ENCODE measurements at places on chromosomes 12 and 14.

DNA sequence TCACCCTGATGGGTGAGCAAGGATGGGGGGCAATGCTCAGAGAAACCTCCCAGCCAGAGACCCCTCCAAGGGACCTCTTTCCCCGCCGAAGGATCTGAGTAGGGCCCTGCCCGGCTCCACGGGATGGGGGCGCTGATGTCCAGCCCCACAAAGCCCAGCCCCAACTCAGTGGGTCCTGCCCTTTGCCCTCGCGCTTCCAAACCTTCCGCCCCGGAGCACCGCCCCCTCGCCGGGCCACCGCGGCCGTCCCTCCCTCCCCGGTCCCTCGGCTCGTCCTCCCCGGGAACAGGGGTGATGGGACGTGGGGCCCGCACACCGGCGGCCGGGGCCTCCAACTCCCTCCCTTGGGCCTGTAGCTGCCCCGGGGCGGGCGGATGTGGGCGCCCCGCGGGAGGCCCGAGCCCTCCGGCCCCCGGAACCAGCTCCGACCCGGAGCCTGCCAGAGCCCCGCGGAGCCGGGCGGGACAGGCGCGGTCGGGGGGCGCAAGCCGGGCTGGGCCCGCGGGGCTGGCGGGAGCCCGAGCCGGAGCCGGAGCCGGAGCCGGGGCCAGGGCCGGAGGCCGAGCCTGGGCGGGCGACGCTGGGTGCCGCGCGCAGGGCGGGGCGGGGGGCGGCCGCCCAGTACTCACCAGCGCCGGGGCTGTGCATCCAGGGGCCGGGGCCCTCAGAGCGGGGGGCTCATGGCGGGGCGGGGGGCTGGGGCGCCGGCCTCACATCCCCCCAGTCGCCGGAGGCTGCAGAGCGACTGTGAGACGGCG, 386 bp downstream of the HDAC7 start:
- peak; percentile 32 for DNase-seq

GRCh38 chr12:65615118-65615517, 209.2 kb upstream of the HMGA2 start:
- DNase-seq: no peak

DNA sequence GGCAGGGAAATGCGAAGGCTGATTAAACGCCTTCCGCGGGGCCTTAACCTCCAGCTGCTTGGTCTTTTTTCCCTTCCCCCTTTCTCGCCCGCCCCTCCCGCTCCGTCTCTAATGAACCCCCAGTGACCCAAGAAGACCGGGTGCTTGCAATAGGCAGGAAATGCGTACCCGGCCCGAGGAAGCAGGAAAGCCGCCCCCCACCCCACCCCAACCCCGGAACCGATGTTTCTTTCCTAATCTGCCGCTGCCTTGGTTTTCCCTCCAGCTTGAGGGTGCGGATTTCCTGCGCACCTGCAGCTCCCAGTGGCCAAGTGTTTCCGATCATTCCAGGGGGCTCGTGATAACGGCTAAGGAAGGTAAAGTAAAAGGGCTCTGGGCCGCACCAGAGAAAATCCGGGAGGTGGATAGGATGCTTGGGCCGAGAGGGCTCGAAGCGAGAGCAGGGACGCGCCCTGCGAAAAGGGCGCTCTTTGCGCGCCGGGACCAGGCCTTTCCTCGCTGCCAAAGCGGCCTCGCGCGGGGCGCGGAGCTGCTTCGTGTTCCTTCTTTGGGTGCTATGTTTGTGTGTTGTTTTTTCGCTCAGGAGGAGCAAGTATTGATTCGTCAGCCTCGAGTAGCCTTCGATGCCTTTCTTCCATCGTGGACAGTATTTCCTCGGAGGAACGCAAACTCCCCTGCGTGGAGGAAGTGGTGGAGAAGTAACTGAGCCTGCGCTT, 983 bp downstream of the MYF6 start:
- DNase-seq: no peak

GRCh38 chr14:36068777-36069534, 107.6 kb downstream of the PTCSC3 start:
- no peak for DNase-seq

GRCh38 chr12:19014240-19014639, 115.3 kb upstream of the PLEKHA5 start:
- DNase-seq: no peak

- DNase-seq: no peak
These were observed 70.4 kb downstream of the TMEM116 start for GRCh38 chr12:111942557-111942956.

DNA sequence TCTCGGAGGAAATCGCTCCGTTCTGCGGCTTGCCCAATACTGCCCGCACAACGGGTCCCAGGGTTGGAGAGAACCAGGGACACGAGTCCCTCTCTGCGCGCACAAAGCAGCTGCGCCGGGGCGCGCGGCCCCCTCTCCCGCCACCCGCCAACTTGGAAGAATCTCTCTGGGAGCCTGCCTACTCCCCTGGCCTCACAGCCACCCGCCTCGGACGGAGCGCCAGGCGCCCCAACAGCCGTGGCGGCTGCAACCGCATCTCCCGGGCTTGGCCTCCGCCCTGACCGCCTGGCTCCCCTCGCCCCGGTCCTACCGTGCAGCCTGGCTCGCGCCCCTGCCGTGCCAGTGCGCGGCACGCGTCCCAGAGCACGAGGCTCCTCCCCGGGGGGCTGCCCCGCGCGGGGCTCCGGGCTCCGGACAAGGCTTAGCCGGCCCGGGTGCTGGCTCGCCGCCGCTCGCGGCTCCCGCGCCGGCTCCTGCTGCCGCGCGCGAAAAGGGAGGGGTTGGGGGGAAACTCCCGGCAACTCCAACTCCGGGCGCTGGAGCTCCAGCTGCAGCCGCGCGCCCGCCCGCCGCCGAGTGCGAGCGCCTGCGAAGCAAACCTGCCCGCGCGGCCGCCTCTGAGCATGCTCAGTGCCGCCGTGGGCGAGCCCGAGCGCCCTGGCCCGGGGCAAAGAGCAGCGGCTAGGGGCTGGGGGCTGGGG, at the start of gene STXBP6:
Gene STXBP6 (minus strand): TSS at position 580 of the 701 bp plus-strand sequence. CDS start 75,329 bp downstream, outside the sequence.
- DNase-seq: no peak

- no peak for DNase-seq
These were observed 788.9 kb upstream of the TBX3 start for GRCh38 chr12:115472852-115473251.

DNA sequence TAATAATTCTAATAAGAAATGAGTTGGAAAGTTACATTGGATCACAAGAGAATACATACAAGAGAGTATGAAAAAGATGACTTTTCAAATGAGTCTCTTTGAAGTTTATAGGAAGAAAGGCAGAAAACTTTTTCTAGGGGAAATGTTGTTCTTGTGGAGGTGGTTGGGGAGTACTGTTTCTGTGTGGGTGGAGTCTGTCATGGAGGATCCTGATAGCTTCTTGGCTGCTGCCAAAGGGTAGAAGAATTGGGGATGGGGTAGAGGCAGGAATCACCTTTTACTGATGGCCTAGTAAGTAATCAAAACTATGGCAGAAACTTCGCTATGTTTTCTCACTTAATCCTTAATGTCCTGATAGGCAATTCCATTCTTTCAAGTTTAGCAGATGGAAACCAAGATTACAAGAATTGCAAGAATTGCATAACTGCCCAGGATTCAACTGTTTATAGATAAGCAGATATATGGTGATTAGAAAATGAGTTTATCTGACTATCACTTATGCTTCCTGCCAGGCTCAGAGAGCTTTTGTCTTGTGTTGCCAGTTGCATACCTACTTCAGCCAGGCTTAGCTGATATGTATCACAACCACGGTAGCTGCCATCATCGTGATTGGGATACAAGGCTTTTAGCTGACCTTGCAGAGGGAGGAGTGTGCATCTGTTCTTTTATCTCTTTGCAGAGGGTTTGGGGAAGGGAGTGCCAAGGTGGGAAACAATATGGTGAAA, 463.9 kb downstream of the TMTC2 start:
- no peak for DNase-seq

- no peak for DNase-seq
These were observed 49.9 kb downstream of the ITPR2 start for GRCh38 chr12:26783131-26783526.

DNA sequence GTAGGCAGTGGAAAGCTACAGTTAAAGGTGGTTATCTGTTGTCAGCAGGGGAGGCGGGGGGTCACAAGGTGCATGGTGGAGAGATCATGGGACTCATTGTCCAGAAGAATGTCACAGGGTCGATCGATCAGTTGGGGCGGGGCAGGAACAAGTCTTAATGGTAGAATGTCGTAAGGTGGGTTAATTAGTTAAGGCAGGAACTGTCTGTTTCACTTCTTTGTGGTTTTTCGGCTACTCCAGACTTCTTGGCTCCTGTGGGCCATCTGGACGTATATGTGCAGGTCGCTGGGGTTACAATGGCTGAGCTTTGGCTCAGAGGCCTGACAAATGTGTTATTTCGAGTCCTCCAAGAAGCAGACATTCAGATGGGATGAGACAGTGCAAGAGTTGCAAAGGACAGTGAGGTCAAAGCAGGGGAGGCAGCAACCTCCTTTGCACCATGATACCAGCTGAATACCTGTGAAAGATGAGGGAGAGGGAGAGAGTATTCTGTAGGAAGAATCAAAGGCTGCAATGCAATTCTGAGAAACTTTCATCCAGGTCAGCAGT, 246.9 kb upstream of the TMEM132C start:
- no peak for DNase-seq

GRCh38 chr12:64669270-64669842, 59.1 kb downstream of the RASSF3 start:
- peak; percentile 24 for DNase-seq

DNA sequence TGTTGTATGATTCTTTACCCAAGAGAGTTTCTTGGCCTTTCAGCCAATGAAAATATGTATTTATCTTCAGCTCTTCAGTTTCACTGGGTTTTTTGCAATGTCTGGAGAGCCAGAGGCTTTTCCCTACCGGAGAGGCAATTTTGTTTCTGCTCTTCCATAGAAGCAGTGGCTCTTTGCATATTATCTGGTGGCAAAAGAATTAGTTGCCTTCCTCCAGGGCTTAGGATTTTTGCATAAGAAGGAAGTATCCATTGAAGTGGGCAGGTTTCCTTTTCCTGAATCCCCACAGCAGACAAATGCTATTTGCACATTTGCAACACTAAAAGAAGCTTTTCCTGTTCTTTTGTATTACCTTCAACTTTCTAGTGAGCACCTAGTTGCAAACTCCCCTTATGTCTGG, 75.2 kb downstream of the NTS start:
- no peak for DNase-seq

DNA sequence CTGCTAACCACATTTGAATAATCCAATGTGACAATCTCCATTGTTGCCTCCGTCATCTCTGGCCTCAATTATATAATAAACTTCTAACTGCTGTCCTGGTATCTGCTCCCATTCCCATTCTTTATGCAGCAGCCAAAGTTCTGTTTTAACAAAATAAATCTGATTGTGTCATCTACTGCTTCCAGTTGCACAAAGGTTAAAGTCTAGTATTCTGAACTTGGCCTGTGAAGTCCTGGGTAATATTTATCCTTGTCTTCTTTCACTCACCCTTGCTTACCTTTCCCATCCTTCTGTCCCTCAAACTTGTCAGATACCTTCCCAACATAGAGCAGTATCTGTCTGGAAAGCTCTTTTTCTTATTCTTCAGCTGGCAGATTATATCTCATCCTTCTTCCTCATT, 19.3 kb upstream of the STRAP start:
- DNase-seq: no peak

DNA sequence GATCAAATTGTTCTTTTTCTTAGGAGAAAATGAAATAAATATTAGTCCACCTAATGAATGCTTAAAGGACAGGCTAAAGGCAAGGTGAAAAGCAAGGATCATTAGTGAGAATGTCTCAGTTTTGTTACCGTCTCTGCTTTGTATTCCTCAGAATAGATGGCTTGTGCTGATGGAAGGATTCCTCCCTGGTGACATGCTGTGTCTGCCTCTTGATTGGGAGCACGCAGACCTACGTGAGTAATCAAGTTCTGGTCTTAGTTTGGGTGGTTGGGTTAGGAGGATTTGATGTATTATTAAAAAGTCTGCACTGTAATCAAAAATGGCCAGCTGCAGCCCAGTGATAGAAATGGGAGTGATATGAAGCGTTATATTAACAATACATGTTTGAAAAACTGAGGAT, 78.8 kb upstream of the RTL1 start:
- no peak for DNase-seq

DNA sequence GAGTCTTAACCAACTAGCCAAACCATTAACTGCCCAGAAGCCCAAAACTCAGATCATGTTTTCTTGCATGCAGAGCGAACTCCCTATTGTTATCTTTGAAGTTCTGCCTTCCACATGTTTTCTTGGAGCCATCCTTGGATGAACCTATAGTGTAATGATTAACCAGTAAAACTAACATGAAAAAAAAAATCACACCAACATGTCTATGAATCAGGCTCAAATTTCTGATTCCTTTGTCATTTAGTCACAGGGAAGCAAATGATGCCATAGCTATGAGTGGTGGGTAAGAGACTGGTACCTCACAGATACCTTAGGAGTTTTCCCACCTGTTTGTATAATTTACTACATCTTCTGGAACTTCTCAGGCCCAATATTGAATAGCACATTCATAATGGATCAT, 70.7 kb downstream of the PTPRO start:
- no peak for DNase-seq

DNA sequence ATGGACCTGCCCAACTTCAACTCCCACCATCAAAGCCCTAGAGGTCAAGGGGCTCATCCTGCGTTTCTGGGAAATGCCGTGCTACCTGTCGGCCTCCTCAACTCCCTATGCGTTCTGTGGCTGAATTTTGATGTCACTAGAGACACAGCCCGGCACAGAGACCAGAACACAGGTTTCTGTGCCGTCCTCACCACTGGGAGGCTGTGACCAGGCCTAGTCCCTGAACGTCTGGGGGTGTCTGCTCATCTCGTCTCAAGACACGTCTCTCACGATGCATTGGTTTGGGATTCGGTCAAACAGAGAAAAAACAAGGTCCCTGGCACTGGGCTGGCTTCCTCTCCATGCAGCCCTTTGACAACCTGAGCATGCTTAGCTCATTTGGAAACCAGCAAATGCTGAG, 33.5 kb downstream of the SLC15A4 start:
- DNase-seq: no peak

GRCh38 chr14:56129092-56129491, 10.9 kb downstream of the PELI2 start:
- DNase-seq: no peak

- no peak for DNase-seq
These were observed 11.5 kb upstream of the EID3 start for GRCh38 chr12:104291867-104292524.

DNA sequence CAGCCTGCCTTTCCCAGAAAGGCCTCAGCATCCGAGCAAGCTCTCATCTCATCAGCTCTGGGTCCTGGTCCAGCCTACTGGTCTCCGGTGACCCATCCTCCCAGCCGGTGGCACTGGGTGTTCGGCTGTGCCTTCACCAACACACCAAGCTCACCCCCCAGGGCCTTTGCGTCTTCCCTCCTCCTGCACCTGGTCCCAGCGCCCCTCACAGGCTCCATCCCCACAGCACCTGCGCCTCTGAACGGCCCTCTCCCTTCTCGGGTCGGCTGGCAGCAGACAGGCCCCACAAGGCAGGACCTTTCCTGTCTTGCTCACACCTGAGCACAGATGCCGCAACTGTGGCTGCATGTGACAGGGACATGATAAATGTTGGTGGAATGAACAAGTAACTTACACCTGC, 13.1 kb downstream of the P2RX2 start:
- DNase-seq: no peak

DNA sequence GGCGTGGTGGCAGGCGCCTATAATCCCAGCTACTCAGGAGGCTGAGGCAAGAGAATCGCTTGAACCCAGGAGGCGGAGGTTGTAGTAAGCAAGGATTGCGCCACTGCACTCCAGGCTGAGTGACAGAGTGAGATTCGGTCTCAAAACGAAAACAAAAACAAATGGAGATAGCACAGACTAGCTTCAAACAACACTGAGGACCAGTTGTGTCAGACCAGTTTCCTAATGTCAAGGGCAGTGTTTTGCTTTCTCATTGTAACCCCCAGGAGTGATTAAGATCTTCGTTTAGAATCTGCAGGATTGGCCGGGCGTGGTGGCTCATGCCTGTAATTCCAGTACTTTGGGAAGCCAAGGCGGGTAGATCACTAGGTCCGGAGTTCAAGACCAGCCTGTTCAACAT, 18.5 kb downstream of the RPGRIP1 start:
- DNase-seq: no peak

Data from activated gamma-delta T cell (primary cell).